ENCODE measurements at places on chromosomes 7 and 10.

GRCh38 chr7:142594078-142594477, 155.2 kb upstream of the PRSS1 start:
- no peak for DNase-seq

GRCh38 chr7:14380881-14381280, 391.4 kb upstream of the ETV1 start:
- DNase-seq = no peak

DNA sequence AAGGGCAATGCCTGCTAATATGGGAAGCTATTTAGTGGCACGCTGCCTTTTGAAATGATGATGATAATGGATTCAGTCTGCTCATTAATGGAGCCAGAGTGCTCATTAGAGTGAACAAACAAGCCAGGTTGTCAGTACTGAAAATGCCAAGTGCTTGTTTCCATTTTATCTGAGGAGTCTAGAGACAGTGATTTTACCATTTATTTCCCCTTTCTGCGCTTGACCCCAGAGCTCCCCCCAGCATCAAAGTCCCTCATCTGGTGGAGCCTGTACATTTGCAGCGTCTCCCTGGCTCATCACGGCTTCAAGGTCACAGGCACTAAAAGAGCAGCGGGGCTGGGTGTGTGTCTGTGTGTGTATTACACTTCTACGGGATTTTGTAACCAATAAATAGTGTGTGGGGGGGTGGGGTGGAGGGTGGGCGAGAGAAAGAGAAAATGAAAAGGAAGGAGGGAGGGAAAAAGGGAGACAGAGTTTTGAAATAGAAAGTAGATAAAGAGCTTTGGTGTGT, 553.8 kb downstream of the TFEC start:
- DNase-seq = no peak

- DNase-seq = no peak
Observed at GRCh38 chr7:18222636-18223035, 195.0 kb upstream of the PRPS1L1 start.

DNA sequence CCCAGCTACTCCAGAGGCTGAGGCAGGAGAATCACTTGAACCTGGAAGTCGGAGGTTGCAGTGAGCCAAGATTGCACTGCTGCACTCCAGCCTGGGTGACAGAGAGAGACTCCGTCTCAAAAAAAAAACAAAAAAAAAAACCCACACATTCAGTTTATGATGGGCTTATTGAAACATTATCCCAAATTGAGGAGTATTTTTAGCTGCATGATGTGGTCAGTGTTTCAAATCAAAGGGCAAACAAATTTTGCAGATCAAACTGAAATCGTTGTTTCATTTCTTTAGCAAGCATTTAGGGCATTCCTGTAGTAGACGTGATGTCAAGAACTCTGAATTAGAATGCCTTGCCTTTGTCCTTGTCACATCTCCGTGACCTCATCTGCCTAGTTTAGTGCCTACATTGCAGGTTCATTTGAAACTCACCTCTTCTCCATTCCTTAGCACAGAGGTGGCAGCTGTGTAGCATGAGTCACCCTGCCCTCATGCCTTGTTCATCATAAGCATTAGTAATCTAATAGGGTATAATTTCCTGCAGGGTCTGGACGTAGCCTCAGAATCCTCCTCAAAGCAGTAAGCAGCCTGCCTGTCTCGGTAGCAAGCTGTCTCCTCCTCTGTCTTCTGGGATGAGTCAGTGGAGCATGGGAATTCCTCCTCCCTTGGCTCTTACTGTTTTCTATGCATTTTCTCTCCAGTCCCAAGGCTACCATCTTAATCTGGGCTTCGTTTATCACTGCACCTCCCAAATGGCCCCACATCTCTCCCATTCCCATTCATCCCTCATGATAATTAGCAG, 73.8 kb downstream of the CUL1 start:
- peak; percentile 13 for DNase-seq

DNA sequence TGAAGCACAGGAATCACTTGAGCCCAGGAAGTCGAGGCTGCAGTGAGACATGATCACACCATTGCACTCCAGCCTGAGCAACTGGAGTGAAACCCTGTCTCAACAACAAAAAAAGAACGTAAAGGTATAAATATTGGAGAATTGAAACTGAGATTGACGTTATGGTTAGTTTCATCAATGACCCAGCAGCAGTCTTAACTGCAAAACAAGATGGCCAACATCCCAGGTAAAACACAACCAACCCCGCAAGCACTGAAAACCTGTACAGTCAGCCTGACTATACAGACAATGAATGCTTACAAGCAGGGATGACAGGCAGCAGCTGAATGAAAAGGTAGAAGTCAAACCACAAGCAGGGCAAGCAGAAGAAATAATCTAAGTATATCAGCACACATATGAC, 34.7 kb downstream of the WAPL start:
- DNase-seq = no peak

DNA sequence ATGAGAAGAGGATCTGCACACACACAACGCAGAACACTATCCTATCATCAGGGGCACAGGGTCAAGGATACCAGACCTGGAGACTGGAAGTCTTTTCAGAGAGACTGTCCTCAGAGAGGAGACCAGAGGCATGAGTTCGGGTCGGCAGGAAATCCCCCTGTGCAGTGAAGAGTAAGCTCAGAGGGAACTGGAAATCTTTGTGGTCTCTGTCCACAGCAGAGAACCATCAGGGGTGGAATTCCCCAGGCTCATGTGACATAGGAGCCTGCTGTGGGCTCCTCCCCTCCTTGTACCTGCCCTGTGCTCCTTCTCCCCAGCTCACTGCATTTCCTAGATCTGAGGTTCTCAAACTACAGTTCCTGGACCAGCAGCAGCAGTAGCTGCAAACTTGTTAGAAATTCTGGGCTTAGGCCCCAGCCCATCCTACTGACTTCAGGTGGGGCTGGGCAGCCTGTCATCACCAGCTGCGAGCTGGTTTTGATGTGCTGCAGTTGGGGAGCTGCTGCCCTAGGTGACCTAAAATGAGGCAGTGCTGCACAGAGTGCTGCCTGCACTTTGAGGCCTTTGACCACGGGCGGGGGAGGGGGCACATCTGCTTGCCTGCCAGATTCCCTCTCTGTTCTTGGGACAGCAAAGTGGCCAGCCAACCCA, 2.4 kb downstream of the ZMIZ2 start:
- DNase-seq = no peak

DNA sequence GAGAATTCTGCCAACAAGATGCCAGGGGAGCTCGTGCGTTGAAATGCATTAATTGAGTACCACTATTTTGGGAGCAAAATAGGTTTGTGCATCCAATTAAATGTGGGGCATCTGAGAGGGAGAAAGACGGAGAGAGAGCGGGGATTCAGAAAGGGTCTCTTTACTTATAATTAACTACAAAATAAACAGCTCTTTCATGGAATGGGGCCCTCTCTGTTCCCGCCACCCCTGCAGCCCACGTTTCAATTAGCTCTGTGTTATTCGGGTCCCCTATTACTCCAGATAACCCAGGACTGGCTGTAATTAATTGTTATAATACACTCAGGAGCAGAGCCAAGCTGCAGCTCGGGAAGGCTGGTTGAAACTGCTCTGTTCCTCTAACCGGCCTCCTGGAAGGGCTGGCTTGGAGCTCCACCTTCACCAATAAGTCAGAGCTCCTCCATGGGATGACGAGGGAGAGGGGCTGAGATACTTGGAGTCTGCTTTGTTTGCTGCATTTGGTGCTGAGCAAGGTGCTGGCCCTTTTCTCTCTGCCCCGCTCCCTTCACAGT, 67.8 kb downstream of the CARD11 start:
- DNase-seq = no peak

DNA sequence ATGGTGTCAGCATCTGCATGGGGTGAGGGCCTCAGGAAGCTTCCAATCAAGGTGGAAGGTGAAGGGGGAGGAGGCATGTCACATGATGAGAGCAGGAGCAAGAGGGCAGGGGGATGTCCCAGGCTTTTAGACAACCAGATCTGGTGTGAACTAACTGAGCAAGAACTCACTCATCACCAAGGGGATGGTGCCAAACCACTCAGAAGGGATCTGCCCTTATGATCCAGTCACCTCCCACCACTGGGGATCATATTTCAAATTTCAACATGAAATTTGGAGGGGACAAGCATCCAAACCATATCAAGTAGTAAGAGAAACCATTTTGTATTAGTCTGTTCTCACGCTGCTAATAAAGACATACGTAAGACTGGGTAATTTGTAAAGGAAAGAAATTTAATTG, 33.6 kb downstream of the THNSL1 start:
- DNase-seq = no peak

DNA sequence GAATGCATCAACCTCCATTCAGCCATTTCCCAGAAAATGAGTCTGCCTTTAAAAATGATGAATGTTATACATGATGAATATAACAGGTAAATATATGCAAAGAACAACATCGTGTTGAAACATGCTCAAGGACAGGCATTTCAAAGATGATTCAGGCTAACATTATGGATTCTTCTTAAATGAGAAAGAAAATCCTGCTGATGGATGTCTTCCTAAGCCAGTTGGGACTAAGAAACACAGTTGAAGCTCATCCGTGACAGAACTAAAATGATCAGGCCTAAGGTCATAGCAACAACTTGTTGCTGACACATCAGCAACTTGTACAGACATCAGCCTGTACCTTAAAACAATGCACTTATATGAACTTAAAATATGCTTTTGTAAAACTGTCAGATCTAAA, 267.9 kb downstream of the MAGI2 start:
- DNase-seq = no peak

GRCh38 chr10:101453791-101454718, 100.1 kb downstream of the BTRC start:
- DNase-seq = no peak

DNA sequence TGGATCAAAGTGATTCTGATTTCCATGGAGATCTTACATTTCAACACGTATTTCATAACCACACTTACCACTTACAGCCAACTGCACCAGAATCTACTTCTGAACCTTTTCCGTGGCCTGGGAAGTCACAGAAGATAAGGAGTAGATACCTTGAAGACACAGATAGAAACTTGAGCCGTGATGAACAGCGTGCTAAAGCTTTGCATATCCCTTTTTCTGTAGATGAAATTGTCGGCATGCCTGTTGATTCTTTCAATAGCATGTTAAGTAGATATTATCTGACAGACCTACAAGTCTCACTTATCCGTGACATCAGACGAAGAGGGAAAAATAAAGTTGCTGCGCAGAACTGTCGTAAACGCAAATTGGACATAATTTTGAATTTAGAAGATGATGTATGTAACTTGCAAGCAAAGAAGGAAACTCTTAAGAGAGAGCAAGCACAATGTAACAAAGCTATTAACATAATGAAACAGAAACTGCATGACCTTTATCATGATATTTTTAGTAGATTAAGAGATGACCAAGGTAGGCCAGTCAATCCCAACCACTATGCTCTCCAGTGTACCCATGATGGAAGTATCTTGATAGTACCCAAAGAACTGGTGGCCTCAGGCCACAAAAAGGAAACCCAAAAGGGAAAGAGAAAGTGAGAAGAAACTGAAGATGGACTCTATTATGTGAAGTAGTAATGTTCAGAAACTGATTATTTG, 15.3 kb downstream of the HNRNPA2B1 start:
- no peak for DNase-seq

GRCh38 chr7:12066004-12066403, 145.1 kb upstream of the TMEM106B start:
- DNase-seq = no peak

- no peak for DNase-seq
Observed at GRCh38 chr10:119470920-119471702, 71.4 kb downstream of the RGS10 start.

DNA sequence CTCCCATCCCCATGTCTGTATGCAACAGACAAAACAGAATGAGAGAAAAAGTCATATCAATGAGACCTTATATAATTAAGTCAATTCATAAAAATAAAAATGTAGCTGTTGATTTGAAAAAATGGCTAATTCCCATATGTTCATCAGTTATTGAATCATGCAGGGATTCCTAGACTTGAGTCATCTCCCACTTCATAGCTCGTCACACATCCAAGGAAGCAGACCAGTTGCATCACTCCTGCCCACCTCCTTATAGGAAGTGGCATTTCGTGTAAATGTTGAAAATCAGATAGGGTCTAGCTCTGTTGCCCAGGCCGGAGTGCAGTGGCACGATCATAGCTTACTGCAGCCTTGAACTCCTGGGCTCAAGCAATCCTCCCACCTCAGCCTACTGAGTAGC, 56.1 kb upstream of the SH2B2 start:
- no peak for DNase-seq

GRCh38 chr10:2619916-2620315, 447.4 kb upstream of the PFKP start:
- DNase-seq = no peak

DNA sequence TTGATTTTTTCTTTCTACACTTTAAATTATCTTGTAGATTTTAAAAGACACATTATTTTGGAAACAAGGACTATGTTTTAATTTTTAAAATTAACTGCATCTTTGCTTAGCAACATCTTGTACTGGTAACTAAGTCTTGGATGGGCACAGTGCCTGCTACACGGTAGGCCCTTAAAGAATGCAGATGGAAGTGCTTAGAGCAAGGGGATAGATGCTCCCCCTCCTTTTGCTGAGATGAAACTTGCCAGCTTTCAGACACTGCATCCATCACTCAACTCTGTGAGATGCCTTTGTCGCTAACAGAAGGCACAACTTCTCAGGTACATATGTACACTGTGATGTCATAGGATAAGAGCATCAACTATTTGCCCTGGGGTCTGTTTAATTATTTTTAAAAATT, 103.9 kb downstream of the LRRC18 start:
- no peak for DNase-seq

DNA sequence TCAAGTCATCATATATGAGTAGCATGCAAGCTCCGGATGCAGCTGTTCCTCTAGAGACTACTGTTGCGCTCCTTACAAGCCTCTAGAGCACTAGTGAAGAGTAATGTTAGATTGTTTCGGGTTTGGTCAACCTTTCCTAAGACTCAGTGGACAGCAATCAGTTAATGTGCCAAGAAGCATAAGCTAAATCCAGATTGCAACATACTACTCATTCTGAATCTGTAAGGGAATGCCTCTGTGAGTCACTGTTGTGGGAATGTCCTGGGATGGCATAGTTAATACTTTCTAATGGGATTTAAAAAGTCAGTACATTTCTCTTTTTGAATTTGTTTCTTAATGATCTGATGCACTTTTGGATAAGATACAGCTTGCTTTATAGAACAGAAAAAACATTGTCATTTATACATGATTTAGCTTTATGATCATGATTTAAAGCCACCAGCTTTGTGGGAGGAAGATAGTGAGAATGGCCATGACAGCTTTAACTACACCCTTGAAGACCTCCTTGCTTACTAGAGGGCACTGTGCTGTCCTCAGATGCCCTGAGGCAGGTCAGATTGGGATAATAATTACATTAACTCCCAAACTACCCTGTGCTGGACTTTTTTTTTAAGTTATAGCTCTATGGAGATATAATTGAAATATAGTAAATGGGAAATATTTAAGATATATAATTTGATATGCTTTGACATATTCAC, 138.4 kb downstream of the SDK1 start:
- DNase-seq = no peak

All from stimulated activated CD4-positive, alpha-beta T cell treated with anti-CD3 and anti-CD28 coated beads, TNF-alpha, amount 100 ng/mL, for 48 hours (primary cell).